Spleen (tissue), 13 donors: ENCODE measurements at places on chromosomes 6 and 20. TPM values are rescaled to one million over a fixed set of nuclear protein-coding genes. Genes with fewer than 3 reads are reported as not detected.

Gene SLC22A7
- total RNA-seq: not detected

Gene CLPSL2
- not detected for total RNA-seq

Gene RAET1L
- total RNA-seq: not detected

Gene VWA7
- total RNA-seq: 0.68 TPM

Gene EBF4
- 3.9 TPM for total RNA-seq

- H3K36me3 ChIP-seq: no peaks in the 10 kb centered on the region
- no peak overlapping the region for H3K4me3 ChIP-seq
- H3K27ac ChIP-seq: no peak overlapping the region
Measured at GRCh38 chr6:142002825-142003405, 129.8 kb upstream of the GJE1 start.

DNA sequence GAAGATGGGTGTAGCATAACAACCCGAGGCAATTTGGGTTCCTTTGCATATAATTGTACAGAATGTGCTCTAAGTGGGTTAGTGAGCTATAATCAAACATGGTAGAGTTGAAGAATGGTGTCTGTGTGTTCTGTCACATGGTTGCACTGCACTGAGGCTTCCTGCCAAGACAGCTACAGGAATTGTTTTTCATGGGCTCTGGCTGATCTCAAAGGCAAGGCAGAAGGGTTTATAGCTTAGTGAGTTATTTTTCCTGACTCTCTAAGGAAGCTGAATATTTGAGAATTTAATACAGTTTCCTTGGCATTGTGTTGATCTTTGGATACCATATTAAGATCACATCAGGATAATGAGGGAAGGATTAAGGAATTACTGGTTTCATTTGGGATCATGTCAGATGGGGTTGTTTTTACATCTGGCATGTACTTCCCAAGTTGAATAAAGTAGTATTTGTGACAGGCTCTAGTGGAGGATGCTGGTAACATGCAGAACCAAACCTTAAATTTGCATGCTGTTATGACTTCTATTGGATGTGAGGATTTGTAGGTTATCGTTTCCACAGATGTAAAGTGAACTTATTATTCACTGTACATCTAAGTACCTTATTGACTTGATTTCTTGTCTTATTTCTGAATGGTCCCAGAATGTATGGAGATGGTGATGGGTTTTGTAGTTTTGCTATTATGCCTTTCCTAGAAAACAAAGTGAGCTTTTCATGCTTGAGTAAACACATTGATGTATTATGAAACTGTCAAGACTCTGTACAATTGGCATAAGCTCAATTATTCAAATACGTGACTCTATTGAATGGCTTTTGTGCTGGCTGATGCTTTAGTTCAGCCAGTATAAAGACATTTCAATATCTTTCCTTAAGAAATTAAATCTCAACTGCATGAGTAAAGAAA is 43.3 kb downstream of the LRRC1 start:
- DNase-seq: no peak
- H3K36me3 ChIP-seq: no peaks in the 10 kb centered on the region
- H3K4me1 ChIP-seq: no peaks in the 10 kb centered on the region
- no peak overlapping the region for H3K4me3 ChIP-seq
- no peak overlapping the region for H3K27ac ChIP-seq

DNA sequence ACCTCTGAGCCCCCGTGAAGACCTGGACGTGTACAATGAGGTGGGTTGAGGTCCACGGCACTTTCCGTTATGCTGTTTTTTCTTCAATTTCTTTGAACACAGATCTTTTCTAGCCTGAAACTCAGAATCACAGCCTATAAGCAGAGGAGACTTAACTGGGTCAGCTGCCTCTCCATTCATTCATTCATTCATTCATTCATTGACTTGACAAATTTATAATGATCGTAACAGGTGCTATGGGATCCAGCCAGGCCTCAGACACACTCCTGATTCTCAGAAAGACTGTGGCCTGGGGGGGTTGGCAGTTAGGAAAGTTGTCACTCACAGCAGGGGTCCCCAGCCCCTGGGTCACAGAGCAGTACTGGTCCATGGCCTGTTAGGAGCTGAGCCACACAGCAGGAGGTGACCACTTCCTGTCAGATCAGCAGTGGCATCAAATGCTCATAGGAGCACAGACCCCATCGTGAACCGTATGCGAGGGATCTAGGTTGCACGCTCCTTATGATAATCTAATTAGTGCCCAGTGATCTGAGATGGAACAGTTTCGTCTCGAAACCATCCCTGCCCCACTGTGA is 38.6 kb upstream of the IRF4 start:
- peaks cover 24% of the 10 kb centered on the region for H3K4me1 ChIP-seq
- H3K4me3 ChIP-seq: no peak overlapping the region
- no peak overlapping the region for H3K27ac ChIP-seq
- DNase-seq: no peak
- H3K36me3 ChIP-seq: peaks cover 47% of the 10 kb centered on the region

GRCh38 chr20:35002426-35003210 is 47.0 kb downstream of the MYH7B start:
- H3K27me3 ChIP-seq: no peaks in the 10 kb centered on the region
- H3K36me3 ChIP-seq: peaks cover 100% of the 10 kb centered on the region
- DNase-seq: peak; percentile 39

GRCh38 chr20:23278172-23278571 is 72.4 kb upstream of the NXT1 start:
- H3K27me3 ChIP-seq: no peaks in the 10 kb centered on the region
- no peaks in the 10 kb centered on the region for H3K36me3 ChIP-seq
- no peaks in the 10 kb centered on the region for H3K4me1 ChIP-seq
- no peak for DNase-seq

DNA sequence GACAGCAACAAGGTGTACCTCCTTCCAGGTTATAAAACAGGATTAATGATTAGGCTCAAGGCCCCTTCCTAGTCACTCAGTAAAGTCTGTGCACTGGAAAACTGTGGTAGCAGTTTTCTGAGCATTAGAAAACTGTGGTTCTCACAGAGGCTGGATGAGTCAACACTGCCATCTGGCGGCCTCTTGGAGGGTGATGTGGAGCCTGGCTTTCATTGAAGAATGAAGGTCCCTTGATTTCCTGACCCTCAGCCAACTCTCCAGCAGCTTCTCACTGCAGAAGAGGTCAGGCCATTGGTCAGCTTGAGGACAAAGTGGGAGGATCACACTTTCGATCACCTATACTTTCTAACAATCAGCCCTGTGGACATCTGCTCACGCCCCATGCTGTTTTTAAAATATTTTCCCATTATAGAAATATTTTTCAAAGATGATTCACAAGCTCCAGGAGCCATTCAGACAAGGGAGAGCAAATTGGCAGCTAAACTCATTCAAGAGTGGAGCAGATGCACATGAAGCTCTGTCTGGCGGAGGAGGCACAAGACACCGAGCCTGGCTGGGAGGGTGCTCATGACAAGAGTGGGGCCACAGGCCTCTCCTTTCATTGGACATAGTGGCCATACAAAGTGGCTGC is 23.2 kb downstream of the PSMB1 start:
- no peak overlapping the region for H3K4me3 ChIP-seq
- peaks cover 36% of the 10 kb centered on the region for H3K36me3 ChIP-seq
- H3K4me1 ChIP-seq: no peaks in the 10 kb centered on the region
- H3K27ac ChIP-seq: no peak overlapping the region
- peak; percentile 88 for DNase-seq
- no peaks in the 10 kb centered on the region for H3K27me3 ChIP-seq

DNA sequence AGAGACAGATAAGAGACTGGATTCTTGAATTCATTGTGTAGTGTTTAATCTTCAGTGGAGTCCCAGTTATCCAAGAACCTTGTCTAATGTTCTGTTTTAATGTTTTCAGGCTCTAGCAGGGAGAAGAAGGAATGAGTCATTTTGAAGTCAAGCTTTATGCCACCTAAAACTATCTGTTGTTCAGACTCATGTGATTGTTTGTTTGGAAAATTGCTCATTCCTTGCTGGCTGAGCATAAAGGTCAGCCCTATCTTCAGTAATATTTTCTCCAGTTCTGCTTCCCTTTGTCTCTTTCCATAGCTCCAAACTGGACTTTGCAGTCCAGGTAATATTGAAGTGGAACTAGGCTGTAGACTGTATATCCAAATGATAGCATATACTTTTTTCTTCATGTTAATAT is 34.2 kb downstream of the CLVS2 start:
- H3K27me3 ChIP-seq: no peaks in the 10 kb centered on the region
- H3K4me1 ChIP-seq: no peaks in the 10 kb centered on the region
- DNase-seq: no peak
- no peak overlapping the region for H3K4me3 ChIP-seq

DNA sequence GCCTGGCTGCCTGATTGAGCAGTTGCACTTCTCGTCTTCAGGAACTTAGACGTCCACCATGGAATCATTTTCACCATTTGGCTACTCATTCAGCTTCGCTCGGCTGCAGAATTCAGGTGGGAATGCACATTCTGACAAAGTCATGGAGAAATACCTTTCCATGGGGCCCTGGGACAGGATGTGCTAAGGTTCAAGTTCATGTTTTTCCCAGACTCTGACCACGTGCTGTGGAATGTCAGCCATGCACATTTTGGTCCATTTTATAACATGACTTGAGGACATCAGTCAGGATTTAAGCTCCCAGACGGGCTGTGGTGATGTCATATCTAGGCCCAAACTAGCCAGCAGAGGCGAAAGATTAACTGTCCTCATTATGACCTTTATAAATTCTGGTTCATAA is 205.3 kb downstream of the TBXT start:
- H3K4me3 ChIP-seq: no peak overlapping the region
- no peaks in the 10 kb centered on the region for H3K36me3 ChIP-seq
- no peak for DNase-seq
- no peaks in the 10 kb centered on the region for H3K4me1 ChIP-seq

DNA sequence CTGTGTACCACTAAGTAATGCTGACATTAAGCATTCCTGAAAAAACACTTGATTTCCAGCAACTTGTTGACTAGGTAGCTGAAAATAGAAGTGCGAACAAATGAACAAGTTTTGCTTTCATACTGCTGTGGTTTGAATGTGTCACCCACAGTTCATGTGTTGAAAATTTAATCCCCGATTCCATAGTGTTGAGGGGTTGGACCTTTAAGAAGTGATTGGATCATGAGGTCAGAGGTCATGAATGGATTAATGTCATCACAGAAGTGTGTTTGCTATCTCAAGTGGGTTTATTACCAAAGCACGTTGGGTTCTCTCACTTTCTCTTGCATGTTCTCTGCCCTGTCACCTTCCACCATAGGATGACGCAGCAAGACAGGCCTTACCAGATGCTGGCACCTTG is 568.5 kb downstream of the UTRN start:
- H3K4me1 ChIP-seq: no peaks in the 10 kb centered on the region
- H3K27ac ChIP-seq: no peak overlapping the region
- peaks cover 35% of the 10 kb centered on the region for H3K36me3 ChIP-seq
- H3K4me3 ChIP-seq: no peak overlapping the region

DNA sequence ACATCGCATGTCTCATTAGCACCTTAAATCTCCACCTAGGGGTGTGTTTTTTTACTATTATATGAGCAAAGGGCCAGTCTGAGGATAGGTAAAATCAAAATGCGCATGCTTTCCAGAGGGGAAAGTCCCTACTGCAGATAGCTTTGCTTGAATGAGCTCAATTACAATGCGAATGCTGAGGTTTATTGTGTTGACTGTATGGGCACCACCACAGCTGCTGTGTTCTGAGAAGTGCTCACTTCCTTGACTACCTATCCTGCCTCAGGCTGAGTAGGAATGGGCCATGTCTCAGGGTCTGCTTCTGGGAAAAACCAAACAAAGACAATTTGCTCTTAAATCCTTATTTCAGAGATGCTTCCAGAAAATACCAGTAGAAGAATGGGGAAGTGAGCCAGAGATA is 36.6 kb downstream of the MOCS1 start:
- no peak overlapping the region for H3K4me3 ChIP-seq
- DNase-seq: no peak

DNA sequence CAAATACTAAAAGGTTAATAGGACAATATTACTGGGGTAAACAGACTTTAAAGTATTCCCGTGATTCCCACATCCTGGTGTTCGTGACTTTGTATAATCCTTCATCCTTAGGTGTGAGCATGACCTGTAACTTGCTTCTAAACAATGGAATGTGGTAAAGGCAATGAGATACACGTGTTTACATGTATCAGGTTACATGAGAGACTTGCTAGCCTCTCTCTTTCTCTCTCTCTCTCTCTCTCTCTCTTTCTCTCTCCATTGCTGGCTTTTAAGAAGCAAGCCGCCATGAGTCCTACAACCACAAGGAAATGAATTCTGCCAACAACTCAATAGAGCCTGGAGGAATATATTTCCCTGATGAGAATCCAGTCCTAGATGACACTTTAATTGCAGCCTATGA is 83.9 kb upstream of the LGSN start:
- H3K27ac ChIP-seq: no peak overlapping the region
- H3K36me3 ChIP-seq: no peaks in the 10 kb centered on the region
- no peak overlapping the region for H3K4me3 ChIP-seq
- H3K27me3 ChIP-seq: no peaks in the 10 kb centered on the region

- DNase-seq: no peak
- no peak overlapping the region for H3K4me3 ChIP-seq
- H3K27me3 ChIP-seq: no peaks in the 10 kb centered on the region
- H3K27ac ChIP-seq: no peak overlapping the region
- H3K36me3 ChIP-seq: no peaks in the 10 kb centered on the region
Measured at GRCh38 chr6:44035621-44036020, 91.6 kb downstream of the MRPL14 start.

- H3K27ac ChIP-seq: no peak overlapping the region
- H3K36me3 ChIP-seq: no peaks in the 10 kb centered on the region
- no peak overlapping the region for H3K4me3 ChIP-seq
- H3K4me1 ChIP-seq: peaks cover 3% of the 10 kb centered on the region
Measured at GRCh38 chr6:47044397-47044796, 2.3 kb upstream of the ADGRF1 start.

- no peak overlapping the region for H3K4me3 ChIP-seq
- H3K27ac ChIP-seq: peak overlapping the region; percentile 8
- no peak for DNase-seq
- peaks cover 22% of the 10 kb centered on the region for H3K4me1 ChIP-seq
- H3K27me3 ChIP-seq: no peaks in the 10 kb centered on the region
Measured at GRCh38 chr6:144263786-144264185, 21.3 kb upstream of the UTRN start.

GRCh38 chr6:47242483-47243386 is 67.0 kb downstream of the TNFRSF21 start:
- H3K4me3 ChIP-seq: no peak overlapping the region
- DNase-seq: peak; percentile 95
- peaks cover 46% of the 10 kb centered on the region for H3K4me1 ChIP-seq

- H3K36me3 ChIP-seq: no peaks in the 10 kb centered on the region
- H3K27ac ChIP-seq: no peak overlapping the region
- H3K4me3 ChIP-seq: no peak overlapping the region
- no peaks in the 10 kb centered on the region for H3K4me1 ChIP-seq
Measured at GRCh38 chr6:98579079-98579478, 255.3 kb upstream of the POU3F2 start.

DNA sequence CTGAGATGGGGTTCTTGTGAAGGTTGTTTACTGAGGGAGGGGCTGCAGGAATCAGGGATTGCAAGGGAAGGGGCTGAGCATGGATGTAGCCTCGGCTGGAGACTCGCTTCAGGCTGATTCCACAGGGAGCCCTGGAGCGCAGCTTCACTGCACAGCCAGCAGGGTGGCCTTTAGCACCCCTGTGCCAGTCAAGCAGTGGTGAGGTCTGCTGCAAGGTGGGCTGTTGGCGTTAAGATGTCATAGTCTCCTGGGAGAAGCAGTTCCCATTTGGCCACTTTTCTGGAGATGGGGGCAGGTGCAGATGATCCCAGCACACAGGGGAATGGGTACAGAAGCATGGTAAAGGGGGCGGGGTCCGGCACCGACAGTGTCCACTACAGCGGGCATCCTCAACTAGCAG is 126.3 kb downstream of the TOX2 start:
- H3K4me3 ChIP-seq: no peak overlapping the region
- no peaks in the 10 kb centered on the region for H3K4me1 ChIP-seq
- no peak overlapping the region for H3K27ac ChIP-seq
- H3K27me3 ChIP-seq: no peaks in the 10 kb centered on the region
- no peaks in the 10 kb centered on the region for H3K36me3 ChIP-seq
- peak; percentile 40 for DNase-seq
